T-cell (primary cell): ENCODE measurements at places on chromosomes 11 and 22.

DNA sequence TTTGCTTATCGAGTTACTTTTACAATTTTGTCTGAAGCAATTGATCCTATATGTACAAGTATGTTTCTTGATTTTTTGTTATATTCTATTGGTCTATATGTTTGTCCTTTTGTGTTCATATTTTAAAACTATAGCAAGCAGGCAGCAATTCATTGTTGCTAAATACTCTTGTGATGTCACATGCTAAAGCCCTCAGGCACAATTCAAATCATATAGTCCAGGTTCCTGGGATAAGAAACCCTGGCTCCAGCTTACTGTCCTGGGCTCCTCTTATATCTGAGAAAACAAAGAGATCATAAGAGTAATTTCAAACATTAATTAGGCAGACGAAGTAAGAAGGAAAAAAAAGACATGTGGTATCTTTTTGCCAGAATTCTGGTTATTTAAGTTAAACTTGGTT is 6.6 kb upstream of the CCDC83 start:
- no peak for DNase-seq
- H3K36me3 ChIP-seq, result no peaks in the 10 kb centered on the region
- no peak overlapping the region for H3K4me3 ChIP-seq
- no peak overlapping the region for H3K27ac ChIP-seq
- H3K27me3 ChIP-seq, result no peaks in the 10 kb centered on the region
- no peaks in the 10 kb centered on the region for H3K4me1 ChIP-seq

- no peak overlapping the region for H3K4me3 ChIP-seq
- H3K4me1 ChIP-seq, result no peaks in the 10 kb centered on the region
- no peaks in the 10 kb centered on the region for H3K27me3 ChIP-seq
- DNase-seq, result no peak
These were observed 23.1 kb downstream of the MN1 start for GRCh38 chr22:27778294-27779090.

DNA sequence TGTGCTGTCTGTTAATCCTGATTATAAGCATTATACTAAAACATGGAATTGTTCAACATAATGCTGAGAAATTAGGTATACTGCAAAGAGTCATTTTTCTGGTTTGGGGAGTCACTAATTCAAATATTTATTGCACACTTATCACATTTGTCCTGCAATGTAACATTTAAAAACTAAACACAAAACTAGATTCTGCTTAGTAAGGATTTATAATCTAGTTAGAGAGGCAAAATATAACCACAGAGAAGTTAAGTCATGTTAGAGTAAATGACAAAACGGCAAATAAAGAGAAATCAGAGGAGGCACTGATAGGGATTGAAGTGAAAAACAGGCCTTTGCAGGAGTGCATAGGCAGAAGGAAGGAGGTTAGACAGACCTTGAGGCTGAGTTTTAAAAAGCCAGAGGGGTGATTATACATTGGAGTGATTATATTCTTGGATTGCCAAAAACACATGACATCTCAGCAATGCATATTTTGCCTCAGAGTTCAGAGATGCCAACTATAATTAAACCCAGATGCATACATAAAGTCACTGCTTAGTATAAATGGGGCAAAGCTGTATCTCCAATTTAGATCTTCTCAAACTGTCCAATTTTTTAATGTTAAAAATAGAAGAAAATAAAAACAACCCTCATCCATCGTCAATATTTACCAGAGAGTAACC is 49.7 kb downstream of the CCDC34 start:
- H3K4me3 ChIP-seq, result no peak overlapping the region
- no peak for DNase-seq
- H3K36me3 ChIP-seq, result no peaks in the 10 kb centered on the region
- H3K27ac ChIP-seq, result no peak overlapping the region
- H3K27me3 ChIP-seq, result no peaks in the 10 kb centered on the region

- peaks cover 7% of the 10 kb centered on the region for H3K4me1 ChIP-seq
- no peak for DNase-seq
- H3K27me3 ChIP-seq, result peaks cover 10% of the 10 kb centered on the region
- no peaks in the 10 kb centered on the region for H3K36me3 ChIP-seq
These were observed 35.4 kb downstream of the MOB2 start for GRCh38 chr11:1450949-1451710.

- DNase-seq, result no peak
- H3K4me3 ChIP-seq, result peak overlapping the region; percentile 23
- H3K27me3 ChIP-seq, result no peaks in the 10 kb centered on the region
- peaks cover 6% of the 10 kb centered on the region for H3K4me1 ChIP-seq
- no peak overlapping the region for H3K27ac ChIP-seq
These were observed 148.9 kb downstream of the BRD1 start for GRCh38 chr22:49678842-49679170.
